ENCODE measurements at places on chromosomes 16 and 17.
A peak's percentile ranks its signal among the peaks of the same experiment; 100 is the strongest.

GRCh38 chr16:76780556-76780955 is 410.4 kb upstream of the MON1B start:
- DNase-seq: no peak

DNA sequence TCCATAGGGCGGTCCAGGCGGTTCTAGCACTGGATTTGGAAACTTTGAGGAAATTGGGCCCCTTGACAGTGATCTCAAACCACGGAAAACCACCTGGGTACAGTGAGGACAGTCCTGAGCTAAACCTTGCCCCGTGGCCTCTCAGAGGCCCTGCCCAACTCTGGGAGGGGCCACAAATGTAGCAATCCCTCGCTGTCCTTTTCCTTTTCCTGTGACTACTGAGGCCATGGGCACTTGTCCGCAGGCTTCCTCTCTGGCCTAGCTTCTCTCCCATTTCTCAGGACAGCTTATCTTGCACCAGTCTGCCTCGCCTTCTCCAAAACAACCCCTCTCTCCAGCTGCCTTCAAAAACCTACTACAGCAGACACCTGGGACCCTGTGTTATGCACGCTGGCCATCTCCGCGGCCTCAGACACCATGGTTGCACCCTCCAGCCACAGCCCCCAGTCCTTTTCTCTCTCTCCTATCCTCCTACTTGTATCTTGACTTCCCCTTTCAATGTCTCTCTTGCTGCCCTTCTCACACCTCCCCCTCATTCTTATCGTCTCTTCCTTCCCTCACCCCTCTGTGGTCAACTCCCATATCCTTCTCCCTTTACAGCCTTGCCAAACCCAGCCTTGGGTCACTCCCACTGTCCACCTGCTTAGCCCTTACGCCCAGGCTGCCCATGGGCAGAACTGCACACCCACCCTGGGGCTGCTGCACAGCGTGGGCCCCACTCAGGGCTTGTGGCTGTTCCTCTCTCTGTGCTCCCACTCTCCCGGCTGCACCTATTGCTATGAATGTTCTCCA is 7.6 kb downstream of the SCPEP1 start:
- no peak for DNase-seq

DNA sequence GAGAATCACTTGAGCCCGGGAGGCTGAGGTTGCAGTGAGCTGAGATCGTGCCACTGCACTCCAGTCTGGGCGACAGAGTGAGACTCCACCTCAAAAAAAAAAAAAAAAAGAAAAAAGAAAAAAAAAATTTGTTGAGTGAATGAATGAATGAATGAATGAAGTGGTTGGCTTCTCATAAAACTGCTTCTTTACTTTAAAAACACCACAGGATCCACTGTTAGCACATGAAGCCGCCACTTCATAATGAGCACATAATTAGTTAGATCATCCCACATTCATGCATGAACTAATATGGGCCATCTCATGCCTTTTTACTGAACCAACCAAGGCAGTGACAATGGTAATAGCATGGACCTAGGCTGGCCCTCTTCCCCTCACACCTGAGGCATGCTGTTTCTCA is 135.0 kb upstream of the XYLT1 start:
- no peak for DNase-seq

GRCh38 chr17:50149417-50150353 is 792 bp downstream of the PPP1R9B start:
- no peak for DNase-seq

DNA sequence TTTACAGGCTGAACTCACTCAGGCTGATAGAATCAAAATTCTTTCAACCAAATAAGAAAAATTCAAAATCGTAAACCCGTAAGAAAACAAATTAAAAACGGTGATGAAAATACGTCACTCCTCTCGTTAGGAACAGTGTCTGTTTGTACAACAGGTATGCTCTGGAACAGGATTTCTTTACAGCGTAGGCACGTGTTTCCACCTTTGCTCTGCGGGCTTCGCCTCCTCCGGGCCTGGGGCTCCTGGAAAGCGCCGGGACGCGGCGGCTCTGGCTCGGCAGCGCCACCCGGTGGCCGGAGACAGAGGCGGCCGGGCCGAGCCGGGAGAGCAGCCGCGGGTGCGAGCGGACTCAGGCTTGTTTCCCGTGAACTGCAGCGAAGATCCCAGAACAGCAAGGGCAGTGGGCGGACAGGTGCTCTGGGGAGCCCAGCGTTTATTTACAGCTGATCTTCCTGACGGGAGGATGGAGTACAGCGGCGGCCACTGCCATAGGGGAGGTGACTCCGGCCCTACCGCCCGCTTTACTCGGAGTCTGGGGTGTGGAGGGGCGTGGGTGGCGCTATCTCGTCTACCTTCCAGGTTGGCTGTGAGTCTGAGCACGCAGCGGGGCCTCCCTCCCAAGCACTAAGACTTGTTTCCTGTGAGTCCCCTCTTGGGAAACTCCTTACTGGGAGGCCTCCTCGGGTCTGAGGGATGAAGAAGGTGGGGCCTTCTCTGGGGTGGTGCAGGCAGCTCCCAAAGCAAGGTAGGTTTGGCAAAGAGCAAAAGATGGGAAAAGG is 40.5 kb upstream of the ATP2A3 start:
- peak; percentile 75 for DNase-seq

DNA sequence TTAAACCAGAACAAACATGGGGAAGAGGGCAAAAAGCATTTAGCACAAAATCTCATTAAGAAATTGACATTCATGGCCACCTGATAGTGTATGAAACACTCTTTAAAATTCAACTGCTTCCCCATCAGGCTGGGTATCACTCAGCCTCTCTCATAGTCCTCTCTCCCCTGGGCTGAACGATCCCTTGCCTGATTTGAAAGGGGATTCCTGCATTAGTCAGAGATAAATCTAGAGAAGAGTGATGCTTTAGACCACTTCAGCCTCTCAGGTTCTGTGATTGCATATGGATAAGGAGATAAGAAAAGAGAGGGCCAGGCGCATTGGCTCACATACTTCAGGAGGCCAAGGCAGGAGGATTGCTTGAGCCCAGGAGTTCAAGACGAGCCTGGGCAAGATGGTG is 280.0 kb downstream of the SOX9 start:
- DNase-seq: no peak
